ENCODE measurements at places on chromosomes 3 and 15.

DNA sequence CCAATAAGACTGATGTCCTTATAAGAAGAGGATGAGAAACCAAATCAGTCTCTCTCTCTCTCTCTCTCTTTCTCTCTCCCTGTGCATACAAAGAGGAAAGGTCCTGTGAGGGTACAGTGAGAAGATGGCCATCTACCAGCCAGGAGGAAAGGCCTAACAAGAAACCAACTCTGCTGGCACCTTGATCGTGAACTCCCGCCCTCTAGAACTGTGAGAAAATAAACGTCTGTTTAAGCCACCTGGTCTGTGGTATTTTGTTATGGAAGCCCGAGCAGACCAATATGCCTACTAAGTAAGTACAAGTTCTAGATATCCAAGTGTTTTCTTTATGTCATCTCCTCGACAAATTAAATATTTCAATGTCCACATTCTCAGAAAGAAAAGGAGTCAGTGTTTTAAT lies 44.9 kb upstream of the TMC3 start:
- peak; percentile 65 for DNase-seq

- DNase-seq = no peak
Observed at GRCh38 chr15:60815321-60815720, 336.4 kb upstream of the ICE2 start.

DNA sequence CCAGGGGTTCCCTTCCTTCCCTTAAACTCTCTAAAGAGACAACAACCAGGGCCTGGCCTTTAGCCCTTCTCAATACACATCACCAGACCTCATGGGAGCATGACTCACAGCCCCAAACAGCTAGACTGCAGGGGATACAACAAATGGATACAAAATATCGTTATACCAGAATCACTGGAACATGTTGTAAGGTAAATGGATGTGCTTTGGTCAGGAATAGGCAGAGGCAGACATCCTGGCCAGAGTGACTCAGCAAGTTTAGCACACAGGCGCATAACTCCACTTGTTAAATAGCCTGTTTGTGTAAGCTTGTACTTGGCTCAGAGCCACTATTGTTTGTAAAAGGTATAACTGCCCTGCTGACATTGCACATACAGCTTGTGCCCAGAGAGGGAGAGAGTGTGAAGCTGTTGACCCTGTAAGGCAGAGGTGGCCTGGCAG lies 18.3 kb downstream of the TMED3 start:
- no peak for DNase-seq

DNA sequence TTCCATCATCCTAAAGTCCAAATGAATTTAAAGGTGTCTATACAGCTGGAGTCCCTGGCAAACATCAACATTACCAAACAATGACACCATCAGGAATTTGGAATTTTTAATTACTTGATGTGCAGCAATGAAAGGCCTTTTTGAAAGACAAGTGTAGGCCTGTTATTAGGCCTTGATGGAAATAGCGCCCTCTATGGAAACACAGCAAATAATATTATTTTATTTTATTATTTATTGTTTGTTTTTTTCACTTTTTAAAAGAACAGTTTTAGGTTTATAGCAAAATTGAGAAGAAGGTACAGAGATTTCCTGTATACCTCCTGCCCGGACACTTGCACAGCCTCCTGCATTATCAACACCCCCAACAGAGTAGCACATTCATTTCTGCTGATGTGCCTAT lies 18.1 kb upstream of the OR5AC2 start:
- no peak for DNase-seq

DNA sequence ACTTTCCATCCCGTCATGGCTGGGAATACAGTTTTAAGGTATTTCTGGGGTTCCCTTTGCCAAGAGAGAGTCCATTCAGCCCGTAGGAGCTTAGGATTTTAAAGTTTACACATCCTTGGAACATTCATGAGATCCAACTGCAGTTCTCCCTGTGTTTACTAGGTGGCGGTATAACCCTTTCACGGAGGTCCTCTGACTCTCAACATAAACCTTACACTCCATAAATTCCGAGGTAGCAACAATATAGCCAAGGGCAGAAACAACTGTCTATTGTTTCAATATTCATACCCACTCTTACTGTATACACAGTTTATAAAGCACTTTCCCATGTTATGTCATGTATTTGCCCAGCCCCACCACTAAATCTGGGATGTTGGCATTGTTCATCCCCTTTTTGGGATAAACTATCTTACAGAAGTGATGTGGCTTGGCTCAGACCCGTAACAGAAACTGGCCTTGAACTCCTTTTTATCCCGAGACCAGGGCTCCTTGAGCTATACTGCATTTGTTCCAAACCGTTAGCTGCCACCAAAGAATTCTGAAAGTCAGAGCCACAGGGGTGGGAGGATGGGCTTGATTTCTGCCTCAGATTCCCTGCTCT lies 69.2 kb upstream of the COL6A5 start:
- peak; percentile 33 for DNase-seq

GRCh38 chr3:66585520-66586095 lies 84.8 kb upstream of the LRIG1 start:
- no peak for DNase-seq

DNA sequence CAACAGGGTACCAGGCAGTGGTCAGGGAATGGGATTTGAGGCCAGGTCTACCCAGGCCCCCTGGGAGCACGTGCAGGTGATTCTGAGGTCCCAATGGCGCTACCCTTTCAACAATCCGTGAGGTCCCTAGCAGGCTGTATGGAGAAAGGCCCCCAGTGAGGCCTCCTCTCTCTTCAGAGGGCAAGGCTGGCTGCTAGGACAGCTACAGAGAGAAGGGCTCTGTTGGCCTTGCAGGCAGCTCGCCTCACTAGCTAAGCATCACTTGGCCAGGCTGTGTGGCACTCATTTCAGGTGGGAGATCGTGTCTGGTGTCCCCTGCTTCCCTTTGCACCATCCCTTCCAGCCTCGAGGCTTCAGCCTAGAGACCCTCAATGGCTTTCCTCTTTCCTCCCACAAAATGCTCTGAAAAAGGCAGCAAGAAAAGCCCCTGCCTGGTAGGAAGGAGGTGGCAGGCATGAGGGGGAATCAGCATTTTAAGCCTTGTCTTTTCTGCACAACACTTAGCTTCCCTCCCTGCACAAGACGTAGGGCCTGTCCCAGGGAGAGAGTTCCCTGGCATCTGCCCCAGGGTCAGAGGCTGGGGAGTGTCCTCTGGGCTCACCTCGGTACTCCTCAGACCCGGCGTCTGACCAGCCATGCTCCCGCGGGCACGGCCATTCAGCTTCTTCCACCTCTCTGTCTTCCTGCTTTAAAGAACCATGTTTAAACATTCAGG lies 111.8 kb downstream of the ASB7 start:
- no peak for DNase-seq

DNA sequence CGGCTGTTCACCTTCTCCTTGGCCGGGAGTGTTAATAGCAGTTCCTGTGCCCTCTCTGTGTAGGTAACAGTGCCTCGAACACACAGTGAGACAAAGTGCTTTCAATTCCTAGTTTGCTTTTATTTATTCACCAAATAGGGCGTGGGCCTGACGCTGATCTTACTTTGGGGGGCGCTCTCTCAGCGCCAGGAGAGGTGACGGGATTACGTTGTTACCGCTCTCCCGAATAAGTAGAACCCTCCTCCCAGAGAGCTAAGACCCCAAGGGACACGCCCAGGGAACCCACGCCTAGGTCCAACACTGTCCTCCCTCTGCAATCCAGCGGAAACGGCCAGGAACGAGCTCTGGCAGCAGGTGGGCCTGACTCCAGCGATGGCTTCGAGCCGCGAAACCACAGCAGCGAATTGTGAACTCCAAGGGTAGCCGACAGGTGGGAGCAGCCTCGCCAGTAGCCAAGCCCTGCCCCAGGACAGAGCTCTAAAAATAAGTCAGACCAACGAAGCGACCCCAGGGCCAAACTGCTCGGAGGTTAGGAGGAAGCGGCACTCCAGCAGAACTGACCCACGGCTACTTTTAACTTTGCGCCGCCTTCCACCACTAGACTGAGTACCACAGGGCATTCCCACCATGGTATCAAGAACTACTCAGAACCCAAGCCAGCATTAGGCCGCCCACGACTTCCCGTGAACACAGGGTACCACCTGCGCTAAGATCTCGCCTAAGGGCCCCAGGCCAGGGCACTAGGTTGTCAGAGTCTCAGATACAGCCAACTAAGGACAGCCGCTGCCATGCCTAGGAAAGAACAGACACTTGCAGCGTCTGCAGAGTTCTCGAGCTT lies 1.6 kb upstream of the SIN3A start:
- DNase-seq = peak; percentile 58

- DNase-seq = no peak
Observed at GRCh38 chr3:55060896-55061719, 133.2 kb upstream of the LRTM1 start.

GRCh38 chr15:41892621-41893421 lies 1.0 kb downstream of the SPTBN5 start:
- DNase-seq = no peak

DNA sequence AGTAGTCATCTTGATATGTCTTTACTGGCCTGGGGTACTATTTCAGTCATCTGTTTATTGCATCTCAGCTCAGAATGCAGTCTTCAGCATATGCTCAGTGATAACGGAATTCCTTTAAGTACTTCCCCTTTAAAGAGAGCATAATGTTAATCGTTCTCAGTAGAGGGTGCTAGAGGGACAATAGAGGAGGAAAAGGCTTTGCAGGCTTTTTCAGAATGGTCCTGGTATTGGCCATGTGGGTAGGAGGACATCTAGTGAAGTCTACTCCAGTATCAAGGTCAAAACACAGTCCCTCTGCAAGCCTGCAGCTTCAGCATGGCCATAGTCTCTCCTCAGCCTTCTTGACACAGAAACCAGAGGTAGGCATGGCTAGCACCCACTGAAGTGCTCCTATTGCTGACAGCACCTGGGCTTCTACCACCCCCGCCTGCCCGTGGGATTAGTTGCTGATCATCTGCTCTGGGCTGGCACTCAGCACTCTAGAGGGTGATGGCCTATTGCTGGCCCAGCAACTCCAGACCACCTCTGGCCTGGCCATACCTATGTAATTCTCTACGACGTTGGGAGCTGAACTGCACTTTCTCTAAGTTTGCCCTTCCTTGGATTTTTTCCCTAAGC lies 65.4 kb downstream of the KCNH8 start:
- peak; percentile 15 for DNase-seq

GRCh38 chr3:63803911-63804310 lies 15.2 kb upstream of the C3orf49 start:
- no peak for DNase-seq

DNA sequence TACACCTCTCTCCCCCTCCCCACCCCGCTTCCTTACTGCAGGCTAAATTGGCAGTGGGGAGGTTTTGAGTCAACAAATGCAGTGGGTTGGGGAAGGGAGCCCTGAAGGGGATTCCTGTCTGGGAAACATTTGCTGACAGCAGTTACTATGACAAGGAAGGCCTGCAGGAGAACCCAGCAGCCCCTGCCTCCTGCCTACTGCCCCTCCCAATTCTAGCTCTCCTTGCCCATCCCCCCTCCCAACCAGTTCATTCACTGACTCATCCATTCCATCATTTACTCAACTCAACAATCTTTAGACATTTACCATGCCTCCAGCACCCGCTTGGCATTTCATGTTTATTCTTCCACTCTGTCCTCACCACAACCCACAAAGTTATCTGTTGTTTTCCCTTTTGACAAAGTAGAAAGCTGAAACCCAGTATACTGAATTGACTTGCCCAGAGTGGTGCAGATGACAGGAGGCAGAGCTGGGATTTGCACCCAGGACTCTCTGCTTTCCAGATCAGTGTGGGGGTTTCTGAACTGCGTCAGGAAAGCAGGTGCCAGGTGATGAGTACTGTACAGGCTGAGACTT lies 75.0 kb downstream of the MAGEF1 start:
- DNase-seq = peak; percentile 71

DNA sequence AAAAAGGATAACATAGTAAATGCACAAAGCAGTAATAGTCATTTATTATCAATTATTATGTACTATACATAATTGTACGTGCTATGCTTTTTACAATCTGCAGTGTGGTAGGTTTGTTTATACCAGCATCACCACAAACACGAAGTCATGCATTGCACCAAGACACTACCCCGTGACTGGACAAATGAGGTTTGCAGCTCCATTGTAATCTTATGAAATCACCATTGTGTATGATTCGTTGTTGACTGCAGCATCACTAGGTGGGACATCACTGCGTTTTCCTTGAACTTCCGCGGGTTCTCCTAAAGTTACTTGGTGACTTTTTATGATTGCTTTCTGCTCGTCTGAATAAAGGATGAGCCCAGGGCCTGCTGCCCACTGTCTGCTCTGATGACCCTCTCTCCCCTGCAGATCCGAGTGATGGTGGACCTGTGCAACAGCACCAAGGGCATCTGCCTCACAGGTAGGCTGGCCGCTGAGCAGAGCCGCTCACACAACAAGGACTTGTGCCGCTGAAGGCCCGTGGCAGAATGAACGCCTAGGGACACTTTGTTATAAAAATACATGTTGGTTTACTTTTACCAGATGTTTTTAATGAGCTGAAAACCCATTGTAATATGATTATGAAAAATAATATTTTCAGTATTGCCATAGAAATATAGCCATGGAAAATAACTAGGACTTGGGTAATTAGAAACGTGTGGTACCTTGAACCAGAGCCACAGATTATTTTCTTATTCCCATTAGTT lies 35.8 kb downstream of the GLDN start:
- no peak for DNase-seq

DNA sequence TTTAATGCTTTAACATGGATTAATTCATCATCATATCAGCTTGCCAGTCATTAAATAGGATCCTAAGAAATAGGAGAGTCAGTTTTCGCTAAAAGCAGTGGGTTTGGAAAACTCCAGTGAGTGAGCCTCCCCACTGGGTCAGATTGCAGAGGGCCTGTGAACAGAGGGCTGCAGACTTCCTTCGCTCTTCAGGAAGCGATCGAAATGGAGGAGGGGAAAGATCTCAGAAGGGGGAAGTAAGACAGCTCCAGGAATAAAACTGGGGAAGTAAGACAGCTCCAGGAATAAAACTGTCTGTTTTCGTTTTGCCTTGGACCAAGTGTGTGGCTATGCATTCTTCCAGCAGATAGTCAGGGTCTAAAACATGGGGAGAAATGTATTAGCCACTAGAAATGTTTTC lies 124.8 kb upstream of the C15orf61 start:
- no peak for DNase-seq

DNA sequence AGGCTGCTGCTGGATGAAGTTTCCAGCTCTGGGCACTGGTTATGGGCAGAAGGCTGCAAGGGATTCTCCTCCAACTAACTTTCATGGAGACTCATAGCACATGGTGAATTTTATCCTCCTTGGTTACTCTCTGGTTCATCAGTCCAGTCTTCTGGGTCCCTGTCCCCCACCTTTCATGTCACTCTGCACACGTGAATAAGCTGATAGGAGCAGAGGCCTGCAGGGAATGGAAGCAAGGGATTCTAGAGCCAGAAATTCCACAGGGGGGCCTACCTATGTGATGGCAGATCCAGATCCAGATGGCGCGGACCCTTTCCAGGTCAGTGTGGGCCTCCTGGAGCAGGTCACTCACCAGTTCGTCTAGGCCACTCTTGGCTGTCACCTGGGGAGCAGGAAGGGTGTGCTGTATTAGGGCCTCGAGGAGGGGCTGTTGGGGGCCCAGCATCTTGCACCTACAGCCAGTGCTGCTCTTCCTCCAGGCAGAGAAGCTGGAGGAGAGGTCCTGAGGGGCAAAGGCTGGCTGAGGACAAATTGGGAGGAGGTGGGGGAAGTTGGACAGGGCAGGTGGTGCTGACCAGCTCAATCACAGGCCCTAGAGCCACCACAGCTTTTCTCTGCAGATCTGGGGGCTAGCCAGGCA lies 30.2 kb downstream of the KY start:
- no peak for DNase-seq

GRCh38 chr3:138241061-138241460 lies 54.0 kb downstream of the ARMC8 start:
- no peak for DNase-seq

GRCh38 chr15:60590935-60591495 lies 112.1 kb upstream of the ICE2 start:
- no peak for DNase-seq

- DNase-seq = no peak
Observed at GRCh38 chr3:147157631-147158030, 248.7 kb downstream of the ZIC4 start.

All from Jurkat, Clone E6-1 (cell line).